ENCODE measurements at places on chromosomes 16 and 17.

DNA sequence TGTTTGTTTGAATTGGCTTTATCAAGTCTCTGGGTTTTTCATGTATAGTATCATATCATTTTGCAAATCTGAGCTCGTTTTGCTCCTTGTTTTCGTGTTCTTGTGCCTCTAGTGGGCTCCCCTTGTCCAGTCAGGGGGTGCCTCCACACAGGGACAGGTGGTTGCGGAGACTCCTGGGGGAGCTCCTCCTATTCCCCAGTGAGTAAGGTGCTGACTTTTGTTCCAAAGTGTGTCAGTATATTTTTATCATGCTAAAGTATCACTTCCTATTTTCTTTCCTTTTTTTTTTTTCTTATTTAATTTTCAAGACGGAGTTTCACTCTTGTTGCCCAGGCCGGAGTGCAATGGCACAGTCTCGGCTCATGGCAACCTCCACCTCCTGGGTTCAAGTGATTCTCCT lies 30.3 kb upstream of the IL17C start:
- no peak for DNase-seq

DNA sequence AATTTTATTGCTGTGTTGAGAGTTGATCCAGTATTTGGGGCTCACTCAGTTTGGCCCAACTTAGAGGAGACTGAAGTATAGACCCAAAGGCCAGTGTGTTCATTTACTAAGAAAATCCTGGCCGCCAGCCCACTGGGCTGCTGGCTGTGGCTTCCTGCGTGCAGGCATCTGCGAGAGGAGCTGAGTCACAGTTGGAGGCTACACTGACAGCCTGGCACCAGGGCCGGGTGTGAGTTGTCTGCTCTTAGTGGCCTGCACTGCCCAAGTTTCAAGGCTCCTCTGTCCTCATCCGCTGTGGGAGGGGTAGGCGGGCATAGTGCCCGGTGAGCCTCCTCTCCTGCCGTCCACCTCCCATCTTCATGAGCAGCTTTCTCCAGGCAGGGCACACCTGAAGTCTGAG lies 54.2 kb downstream of the PLD6 start:
- no peak for DNase-seq

GRCh38 chr16:68296693-68297092 lies 14.1 kb downstream of the SLC7A6OS start:
- DNase-seq, result no peak

GRCh38 chr17:32010114-32010513 lies 2.9 kb downstream of the LRRC37B start:
- no peak for DNase-seq
